ENCODE measurements at places on chromosomes 5 and 9.

DNA sequence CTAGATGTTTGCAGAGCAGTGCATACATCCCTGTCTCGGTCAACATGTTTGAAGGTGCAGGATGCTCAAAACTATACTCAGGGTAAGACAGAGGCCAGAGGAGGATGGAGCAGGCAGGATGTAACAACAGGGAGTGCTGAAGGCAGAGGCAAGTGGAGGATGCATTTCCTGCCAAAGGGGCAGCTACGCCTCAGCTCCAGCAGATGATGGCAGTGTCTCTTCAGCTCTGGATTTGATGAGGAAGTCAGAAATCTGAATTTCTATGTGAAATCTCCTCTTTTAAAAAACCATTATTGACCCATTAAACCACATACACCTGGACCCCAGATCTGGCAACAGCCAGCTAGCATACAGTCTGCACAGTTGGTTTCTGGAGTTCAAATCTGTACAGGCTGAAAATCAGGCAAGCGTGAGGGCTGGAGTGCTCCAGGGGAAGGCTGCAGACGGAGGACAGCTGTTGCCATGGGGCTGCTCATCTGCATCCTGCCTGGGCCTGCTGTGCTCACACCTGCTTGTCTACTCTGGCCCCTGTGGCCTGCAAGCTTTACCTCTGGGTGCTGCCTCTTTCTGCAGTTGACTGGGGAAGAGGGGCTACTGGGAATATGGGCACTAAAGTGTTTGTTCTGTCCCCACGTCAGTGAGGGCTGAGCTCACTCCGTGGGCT, 152.9 kb upstream of the SLC28A3 start:
- DNase-seq, result peak; percentile 18

GRCh38 chr5:141691286-141691866, 9.3 kb upstream of the ARAP3 start:
- no peak for DNase-seq

DNA sequence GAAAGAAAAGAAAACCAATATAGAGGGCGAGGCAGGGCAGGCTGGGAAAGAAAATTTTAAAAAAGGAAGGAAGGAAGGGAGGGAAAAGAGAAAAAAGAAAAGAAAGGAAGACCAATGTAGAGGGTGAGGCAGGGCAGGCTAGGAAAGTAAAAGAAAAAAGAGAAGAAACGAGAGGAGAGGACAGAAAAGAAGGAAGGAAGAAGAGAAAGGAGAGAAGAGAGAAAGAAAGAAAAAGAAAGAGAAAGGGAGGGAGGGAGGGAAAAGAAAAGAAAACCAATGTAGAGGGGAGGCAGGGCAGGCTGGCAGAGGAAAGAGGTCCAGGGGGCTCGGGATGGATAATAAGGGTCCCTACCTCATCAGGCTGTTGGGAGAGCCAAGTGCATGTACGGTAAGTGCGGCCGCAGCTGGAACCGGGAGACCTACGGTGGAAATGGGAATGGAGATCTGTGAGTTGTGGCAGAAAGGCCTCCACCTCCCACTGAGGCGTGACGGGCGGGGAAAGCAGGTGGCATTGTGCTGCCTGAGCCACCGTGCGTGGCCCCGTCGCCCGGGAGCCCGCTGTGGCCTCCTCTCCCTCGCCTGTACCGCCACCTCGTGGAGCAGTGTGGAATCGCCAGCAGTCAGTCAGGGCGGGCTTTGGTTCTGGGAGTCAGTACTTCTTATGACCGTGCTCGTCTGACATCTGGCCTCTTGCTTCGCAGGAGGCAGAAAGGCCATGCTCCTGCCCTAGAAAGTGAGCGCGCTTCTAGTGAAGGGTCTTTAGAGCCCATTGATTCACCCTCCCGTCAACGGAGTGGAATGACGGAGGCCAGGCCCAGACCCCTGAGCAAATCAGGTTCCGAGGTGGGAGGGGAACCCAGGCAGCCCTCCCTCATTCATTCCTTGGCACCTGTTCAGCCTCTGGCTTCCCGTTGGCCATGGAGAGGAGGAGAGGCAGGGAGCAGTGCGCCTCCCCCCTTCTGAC, 10.4 kb upstream of the NHP2 start:
- peak; percentile 94 for DNase-seq

- DNase-seq, result no peak
Observed at GRCh38 chr5:122126756-122127321, 2.5 kb upstream of the ZNF474 start.

GRCh38 chr5:95619514-95620029, 315 bp upstream of the GPR150 start:
- DNase-seq, result no peak

DNA sequence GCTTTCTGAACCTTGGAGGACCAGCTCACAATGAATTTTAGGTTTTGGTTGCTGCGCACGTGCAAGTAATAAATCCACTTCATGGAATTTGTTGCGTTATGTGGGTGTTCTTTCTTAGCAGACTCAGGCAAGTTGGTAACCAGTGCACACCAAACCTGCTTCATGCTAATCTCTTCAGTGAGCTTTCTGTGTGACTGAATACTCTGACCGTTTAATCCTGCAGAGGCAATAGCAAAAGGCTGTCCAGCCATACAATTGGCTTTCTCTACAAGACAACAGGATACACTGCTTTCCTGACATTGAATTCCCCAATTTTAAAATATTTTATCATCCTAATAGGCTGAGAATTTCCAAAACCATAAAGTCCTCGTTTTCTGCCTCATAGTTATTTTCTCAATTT, 10.3 kb downstream of the UGT3A2 start:
- no peak for DNase-seq

DNA sequence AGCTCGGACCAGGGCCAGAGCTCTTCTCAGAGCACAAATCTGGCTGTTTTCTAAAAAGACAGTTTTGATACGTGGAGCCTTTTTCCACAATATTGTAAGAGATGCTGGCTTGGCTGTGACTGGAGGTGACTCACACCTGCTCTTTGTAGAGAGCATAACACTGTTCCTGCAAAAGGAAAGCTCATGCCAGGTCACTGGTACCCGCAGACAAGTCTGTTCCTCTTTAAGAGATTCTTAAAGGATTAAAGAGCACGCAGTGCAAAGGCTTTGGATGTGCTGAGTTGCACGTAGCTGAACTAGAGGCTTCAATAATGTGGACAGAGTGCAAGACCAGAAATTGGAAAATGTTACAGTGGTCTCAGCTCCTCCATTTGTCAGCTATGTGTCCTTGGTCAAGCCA, 19.0 kb downstream of the ACTL7B start:
- DNase-seq, result no peak

GRCh38 chr9:81871695-81872094, 56.5 kb upstream of the SPATA31D4 start:
- no peak for DNase-seq

GRCh38 chr5:51373880-51374523, 9.2 kb upstream of the ISL1 start:
- DNase-seq, result no peak

GRCh38 chr5:34474573-34475021, 181.5 kb upstream of the RAI14 start:
- DNase-seq, result peak; percentile 73

DNA sequence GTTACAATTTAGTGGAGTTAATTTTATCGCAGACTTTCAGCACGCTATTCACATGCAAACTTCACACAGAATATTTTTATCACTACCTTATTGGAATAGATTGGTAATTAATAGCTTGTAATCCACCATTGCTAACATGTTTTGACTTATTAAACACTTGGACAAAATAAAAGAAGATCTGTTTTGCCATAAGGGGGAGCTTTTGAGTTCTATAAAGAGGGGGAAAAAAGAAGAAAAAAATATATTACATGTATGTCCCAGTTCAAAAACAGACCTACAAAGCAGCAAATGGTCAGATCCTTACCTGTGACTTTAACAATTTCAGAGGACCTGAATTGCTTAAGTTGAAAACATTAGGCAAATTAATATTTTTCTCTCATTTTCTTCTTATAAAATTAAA, 1.2 kb upstream of the PAPPA start:
- no peak for DNase-seq

DNA sequence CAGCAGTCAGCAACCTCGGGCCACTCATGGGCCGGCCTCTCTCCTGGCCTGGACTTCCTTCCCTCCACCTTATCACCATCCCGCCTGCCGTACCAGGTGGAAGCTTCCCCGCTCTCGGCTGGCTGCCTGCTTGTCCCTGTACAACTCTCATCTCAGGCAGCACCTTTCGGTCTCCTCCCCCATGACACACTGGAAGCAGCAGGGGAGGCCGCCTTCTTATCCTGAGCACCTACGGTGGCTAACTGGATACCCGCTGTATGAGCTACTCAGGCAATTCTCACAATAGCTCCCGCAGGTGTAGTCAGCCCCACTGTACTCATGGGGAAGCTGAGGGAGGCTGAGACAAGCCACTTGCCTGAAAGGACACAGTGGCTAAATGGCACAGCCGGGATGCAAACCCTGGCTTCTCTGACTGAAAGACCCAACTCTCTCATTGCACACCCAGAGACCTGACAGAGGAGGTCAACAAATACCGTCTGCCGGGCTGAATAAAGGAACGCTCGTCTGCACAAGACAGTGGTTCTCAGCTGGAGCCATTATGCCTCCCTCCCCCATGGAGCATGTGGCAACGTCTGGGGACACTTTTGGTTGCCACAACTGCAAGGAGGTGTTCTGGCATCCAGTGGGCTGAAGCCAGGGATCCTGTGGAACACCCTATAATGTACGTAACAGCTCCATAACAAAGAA, 9.6 kb downstream of the STK10 start:
- no peak for DNase-seq

DNA sequence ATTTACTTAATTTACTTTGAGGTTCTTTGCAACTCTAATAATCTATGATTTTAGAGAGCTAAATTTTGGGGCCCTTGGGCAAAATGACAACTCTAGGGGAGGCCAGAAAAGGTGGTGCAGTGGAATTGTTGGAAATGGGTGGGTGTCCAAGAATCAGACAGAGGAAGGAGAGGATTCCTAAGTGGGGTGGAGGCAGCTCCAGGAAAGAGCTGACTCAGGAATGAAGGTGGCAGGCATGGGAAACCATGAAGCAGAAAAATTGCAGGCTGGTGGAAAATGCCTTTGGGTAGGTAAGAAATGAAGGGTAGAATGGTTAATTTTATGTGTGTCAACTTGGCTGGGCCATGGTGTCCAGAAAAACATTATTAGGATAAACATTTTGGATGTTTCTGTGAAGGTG, 248.5 kb upstream of the TUT7 start:
- no peak for DNase-seq

DNA sequence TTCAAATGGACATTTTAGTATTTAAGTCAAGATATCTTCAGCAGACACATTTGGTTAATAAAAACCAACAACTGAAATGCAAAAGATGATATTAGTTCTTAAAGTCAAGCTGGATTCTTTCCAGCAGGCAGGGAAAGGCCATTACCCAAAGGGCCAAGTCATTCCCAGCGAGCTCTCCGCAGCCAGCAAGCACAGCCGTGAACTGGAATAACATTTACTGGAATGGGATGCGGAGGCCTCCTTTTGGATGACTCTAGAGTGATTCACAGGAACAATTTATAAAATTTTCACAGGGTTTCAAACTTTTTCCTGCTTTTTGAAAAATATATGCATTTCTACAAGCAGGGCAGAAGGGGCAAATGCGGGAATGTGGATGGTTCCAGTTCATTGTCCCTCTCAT, 76.6 kb upstream of the DAB2 start:
- no peak for DNase-seq

GRCh38 chr9:131167146-131167692, 41.8 kb downstream of the NUP214 start:
- no peak for DNase-seq

DNA sequence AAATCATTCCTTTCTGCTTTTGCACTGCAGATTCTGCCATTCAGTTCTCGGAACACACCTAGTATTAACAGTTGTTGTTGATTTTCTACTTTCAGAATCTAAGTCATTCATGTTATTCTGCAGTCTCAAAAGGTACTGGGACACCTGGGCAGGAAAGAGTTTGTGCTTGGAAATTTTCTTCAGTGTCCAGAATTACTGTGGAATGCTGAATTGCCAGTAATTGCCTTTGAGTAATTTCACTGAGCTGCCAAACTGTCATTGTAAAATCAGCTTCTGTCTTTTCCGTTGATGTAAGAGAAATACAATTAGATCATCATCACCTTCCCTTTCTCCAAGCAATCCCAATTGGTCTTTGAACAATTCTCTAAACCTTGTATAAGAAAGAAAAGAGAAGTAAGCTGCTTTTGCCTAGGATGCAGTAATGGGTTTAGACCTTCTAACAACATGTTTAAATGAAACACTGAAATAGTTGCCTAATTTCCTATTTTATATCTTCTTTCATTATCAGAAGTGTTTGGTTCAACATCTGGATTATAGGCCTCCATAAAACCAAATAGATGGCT, 75.7 kb upstream of the TGFBR1 start:
- DNase-seq, result no peak

GRCh38 chr5:159104051-159104651, 4.4 kb upstream of the EBF1 start:
- DNase-seq, result no peak

GRCh38 chr9:34375901-34376595, 650 bp downstream of the MYORG start:
- no peak for DNase-seq

DNA sequence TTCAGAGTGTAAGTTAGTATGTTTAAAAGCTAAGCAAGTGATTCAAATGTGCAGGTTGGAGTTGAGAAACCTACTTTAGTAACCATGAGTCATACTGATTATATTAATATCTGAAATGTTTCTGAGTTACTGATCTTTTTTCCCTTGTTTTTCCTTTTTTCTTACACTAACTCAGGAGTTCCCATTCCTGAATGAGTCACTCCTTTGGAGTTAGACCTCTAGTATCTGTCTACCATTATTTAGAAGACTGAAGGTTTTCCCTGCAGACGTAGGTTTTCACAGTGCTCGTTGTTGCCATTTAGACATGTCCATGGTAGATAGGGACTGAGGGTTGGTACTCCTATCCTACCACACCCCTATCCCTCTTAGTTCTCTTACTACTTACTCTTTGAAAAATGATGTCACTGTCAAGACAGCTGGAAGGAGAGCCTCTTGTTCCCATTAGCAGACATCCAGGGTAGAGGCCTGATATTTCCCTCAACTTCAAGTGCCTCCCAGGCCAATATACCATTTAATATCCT, 20.2 kb downstream of the OCLN start:
- no peak for DNase-seq

DNA sequence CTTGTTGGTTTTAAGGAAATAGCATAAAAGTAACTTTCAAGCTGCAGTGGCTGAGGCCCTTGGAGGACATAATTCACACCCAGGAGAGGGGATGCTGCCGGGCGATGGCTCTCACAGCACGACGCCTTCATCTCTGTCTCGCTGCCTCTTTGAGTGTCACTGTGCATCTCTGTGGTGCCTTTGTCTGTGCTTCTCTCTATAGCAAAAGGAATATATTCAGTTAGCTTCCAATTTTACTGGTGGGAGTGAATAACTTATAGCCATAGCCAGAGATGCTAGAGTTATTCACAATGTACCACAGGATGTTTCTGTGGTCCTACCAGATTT, 276.7 kb downstream of the SYK start:
- peak; percentile 2 for DNase-seq

- no peak for DNase-seq
Observed at GRCh38 chr9:4207123-4207875, 92.6 kb downstream of the GLIS3 start.

Data from T47D (cell line).